GF-D8 (cell line): ENCODE measurements at places on chromosomes 13 and 19.

- peak; percentile 13 for DNase-seq
These were observed 2.0 kb upstream of the JUNB start for GRCh38 chr19:12789098-12789903.

GRCh38 chr19:43395561-43395960 lies 19.1 kb upstream of the TEX101 start:
- no peak for DNase-seq

GRCh38 chr13:111952814-111953213 lies 114.1 kb upstream of the SOX1 start:
- no peak for DNase-seq

DNA sequence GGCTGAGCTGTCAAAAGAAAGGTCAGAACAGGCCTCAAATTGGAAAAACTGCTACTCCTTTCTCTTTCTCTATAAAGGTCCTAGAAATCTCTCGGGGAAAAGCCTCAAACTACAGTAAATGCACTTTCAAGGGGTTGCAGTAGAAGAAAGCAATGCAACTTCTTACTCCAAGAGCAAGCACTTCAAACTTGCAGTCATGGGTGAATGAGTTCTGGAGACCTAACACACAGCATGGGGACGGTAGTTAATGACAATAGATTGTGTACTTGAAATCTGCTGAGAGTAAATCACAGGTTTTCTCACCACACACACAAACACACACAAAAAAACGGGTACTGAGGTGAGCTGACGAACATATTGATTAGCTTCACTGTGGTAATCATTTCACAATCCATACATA lies 11.8 kb downstream of the TUBGCP3 start:
- no peak for DNase-seq

DNA sequence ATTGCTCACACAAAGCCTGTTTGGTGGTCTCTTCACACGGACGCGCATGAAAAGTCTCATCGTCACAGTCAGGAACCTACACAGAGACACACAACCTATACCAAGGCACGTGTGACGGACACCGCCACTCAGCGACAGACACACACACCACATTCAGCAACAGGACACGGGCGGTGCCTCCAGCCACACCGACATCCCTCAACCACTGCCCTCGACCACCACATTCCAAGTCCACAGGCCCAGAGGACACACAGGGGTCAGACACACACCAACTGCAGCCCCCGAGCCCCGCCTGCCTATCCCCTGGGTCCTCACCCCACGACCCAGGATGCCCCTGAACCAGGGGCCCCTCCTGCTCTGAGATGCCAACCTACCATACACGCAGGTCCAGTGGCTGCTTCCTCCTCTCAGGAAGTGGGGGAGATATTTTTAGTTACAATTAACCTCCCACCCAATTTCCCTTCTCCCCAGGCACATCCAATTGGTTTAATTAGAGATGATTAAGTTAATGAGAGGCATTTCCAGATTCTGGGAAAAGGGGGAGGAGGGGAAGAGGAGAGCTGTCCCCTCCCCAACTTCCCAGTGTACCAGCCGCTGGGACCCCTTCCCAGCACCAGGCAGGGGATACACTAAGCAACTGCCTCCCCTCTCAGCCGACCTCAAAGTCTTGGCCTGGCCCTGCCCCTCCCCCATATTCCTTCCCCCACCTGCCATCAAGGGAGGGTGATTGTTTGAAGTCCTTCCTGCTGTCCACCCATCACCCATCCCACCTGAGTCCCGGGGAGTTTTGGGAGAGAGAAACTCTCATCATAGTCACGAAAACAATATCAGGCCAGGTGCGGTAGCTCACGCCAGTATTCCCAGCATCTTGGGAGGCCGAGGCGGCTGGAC lies 20.4 kb downstream of the MEIS3 start:
- no peak for DNase-seq

GRCh38 chr19:18385675-18386542 lies at the start of gene GDF15:
Gene GDF15, plus strand, starts transcription at chr19:18386158. Its CDS starts 32 bp downstream, at chr19:18386190.
- no peak for DNase-seq

GRCh38 chr13:102686024-102686423 lies 8.8 kb downstream of the METTL21C start:
- DNase-seq, result no peak
